ENCODE measurements at places on chromosomes 5 and 9. TPM values are rescaled to one million over a fixed set of nuclear protein-coding genes. Genes with fewer than 3 reads are reported as not detected.

The GPRIN1 gene
- 9.3 TPM for total RNA-seq

The SPATA31A3 gene
- not detected for total RNA-seq

The OR1J1 gene
- not detected for total RNA-seq

The GBGT1 gene
- total RNA-seq, result 28.7 TPM

The ADGRV1 gene
- 0.12 TPM for total RNA-seq

The SEMA5A gene
- total RNA-seq, result 0.04 TPM

The ARID3C gene
- not detected for total RNA-seq

The MINAR2 gene
- not detected for total RNA-seq

The OR1J2 gene
- total RNA-seq, result not detected

The TRIM52 gene
- 10.1 TPM for total RNA-seq

The TCF7 gene
- 2.5 TPM for total RNA-seq

The SOWAHA gene
- not detected for total RNA-seq

The TLX3 gene
- total RNA-seq, result not detected

The PIP5KL1 gene
- total RNA-seq, result 2.9 TPM

The UNC5A gene
- total RNA-seq, result 0.22 TPM

The ASTN2 gene
- total RNA-seq, result 1.6 TPM

The LCN9 gene
- total RNA-seq, result not detected

The MED22 gene
- total RNA-seq, result 26.7 TPM

The PCDHB5 gene
- 0.28 TPM for total RNA-seq

The ARHGEF39 gene
- total RNA-seq, result 6.5 TPM

The SIGMAR1 gene
- total RNA-seq, result 81.2 TPM

The GLRA1 gene
- not detected for total RNA-seq

The SURF4 gene
- 230 TPM for total RNA-seq

The CCDC187 gene
- total RNA-seq, result not detected

The C9orf85 gene
- 11.3 TPM for total RNA-seq

The ANKHD1 gene
- total RNA-seq, result 92.4 TPM

The BHMT2 gene
- total RNA-seq, result 0.76 TPM

The TMEM215 gene
- total RNA-seq, result not detected

The FAM170A gene
- total RNA-seq, result not detected

The RUSC2 gene
- total RNA-seq, result 46.2 TPM

The MROH2B gene
- not detected for total RNA-seq

The REXO4 gene
- total RNA-seq, result 29.5 TPM

The SVEP1 gene
- total RNA-seq, result 0.29 TPM

The COL15A1 gene
- not detected for total RNA-seq

The IFNK gene
- not detected for total RNA-seq

The MLANA gene
- not detected for total RNA-seq

The PDZD2 gene
- 3.4 TPM for total RNA-seq

The STKLD1 gene
- total RNA-seq, result 0.77 TPM

The PCDHB6 gene
- not detected for total RNA-seq

The SH3TC2 gene
- 4.3 TPM for total RNA-seq

The CCIN gene
- total RNA-seq, result 0.22 TPM

The PLAC8L1 gene
- total RNA-seq, result 0.80 TPM

Measured in endothelial cell of umbilical vein (primary cell).